ENCODE measurements at places on chromosomes 2 and 18.

GRCh38 chr2:199757233-199757870 lies 93.6 kb downstream of the FTCDNL1 start:
- peaks cover 8% of the 10 kb centered on the region for H3K4me1 ChIP-seq
- DNase-seq = peak; percentile 26
- no peak overlapping the region for H3K27ac ChIP-seq
- no peak overlapping the region for H3K4me3 ChIP-seq

DNA sequence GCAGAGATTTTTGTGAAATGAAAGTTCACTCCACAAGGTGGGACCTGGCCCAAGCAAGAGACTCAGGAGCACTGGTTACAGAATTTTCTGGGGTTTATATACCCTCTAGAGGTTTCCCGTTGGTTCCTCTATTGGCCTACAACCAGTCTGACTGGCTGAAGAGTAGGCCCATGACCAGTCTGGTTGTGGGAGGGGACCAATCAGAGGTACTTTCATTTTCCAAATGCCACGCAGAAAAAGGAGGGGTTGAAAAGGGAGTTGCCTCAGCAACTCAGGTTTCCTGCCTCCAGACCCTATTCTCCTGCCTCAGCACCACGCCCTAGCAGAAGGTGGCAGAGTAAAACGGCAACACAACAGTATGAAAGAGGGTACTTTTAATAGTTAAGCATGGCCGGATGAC lies 98.4 kb downstream of the COLEC12 start:
- no peak for DNase-seq
- H3K4me3 ChIP-seq = no peak overlapping the region
- H3K36me3 ChIP-seq = no peaks in the 10 kb centered on the region
- H3K27me3 ChIP-seq = no peaks in the 10 kb centered on the region
- H3K27ac ChIP-seq = no peak overlapping the region
- no peaks in the 10 kb centered on the region for H3K4me1 ChIP-seq

DNA sequence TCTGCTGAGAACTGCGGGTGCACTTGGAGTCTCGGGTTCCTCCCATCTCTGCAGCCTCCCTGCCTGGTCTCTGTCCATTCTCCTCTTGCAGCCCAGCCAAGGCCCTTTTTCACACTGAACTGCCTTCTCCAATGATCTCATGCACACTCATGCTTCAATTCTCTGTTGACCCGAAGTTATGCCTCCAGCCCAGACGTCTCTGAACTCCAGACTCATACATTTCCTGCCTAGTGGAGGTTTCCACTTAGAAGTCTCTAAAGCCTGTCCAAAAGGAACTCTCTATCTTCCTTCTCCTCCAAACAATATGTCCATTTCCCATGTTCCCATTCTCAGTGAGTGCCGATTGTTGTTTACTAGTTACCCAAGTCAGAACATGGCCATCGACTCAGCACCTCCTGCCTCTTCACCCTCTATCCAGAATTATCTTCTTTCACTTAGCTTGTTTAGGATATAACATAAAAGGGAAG lies 155.2 kb downstream of the IRS1 start:
- no peak overlapping the region for H3K27ac ChIP-seq
- peaks cover 2% of the 10 kb centered on the region for H3K4me1 ChIP-seq
- no peak overlapping the region for H3K4me3 ChIP-seq

- H3K27ac ChIP-seq = no peak overlapping the region
- no peaks in the 10 kb centered on the region for H3K4me1 ChIP-seq
- no peak for DNase-seq
Observed at GRCh38 chr18:35180455-35180854, 60.4 kb upstream of the ZNF397 start.

- H3K27ac ChIP-seq = no peak overlapping the region
- H3K4me1 ChIP-seq = no peaks in the 10 kb centered on the region
- no peak for DNase-seq
- no peak overlapping the region for H3K4me3 ChIP-seq
- no peaks in the 10 kb centered on the region for H3K27me3 ChIP-seq
Observed at GRCh38 chr2:170009209-170009608, 168.7 kb upstream of the MYO3B start.

All from transverse colon (tissue), 4 donors.